ENCODE measurements at places on chromosomes 7 and 10. TPM values are rescaled to one million over a fixed set of nuclear protein-coding genes. Genes with fewer than 3 reads are reported as not detected.

SORCS3 gene
- total RNA-seq: 0.16 TPM

PTPN20 gene
- total RNA-seq: 5.2 TPM

CTTNBP2 gene
- total RNA-seq: 2.2 TPM

ANKMY2 gene
- 8.9 TPM for total RNA-seq

DNA sequence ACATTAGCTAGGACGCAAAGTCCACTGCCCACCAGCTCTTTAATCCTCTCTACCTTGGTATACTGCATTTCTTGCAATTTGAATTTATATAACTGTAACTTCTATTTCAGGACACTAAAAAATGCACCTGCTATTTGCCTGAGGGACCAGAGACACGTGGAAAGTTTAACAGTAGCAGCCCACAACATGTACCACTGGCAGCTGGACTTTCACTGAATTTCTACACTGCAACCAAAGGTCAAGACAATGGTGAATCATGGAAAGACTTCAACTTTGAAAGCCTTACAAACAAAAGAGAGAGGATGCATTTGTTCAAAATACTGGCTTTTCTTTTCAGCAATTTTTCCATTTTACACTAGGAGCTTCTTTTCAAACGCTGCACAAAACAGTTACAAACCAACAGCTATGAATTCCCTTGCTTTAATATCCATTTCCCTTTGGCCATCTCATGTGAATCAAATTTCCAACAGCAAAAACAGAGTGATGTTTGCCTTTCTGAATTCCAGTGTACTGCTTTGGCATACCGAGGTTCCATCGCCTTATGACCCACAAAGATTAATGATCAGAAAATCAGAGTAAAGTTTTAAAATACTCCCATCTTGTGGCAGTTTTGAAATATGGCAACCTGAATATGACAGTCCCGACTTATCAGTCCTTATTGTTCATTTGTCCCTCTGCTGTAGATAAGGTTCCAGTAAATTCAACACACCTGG lies 29.9 kb upstream of the HNRNPH3 start:
- H3K4me1 ChIP-seq: no peaks in the 10 kb centered on the region
- no peak for DNase-seq
- H3K4me3 ChIP-seq: no peak overlapping the region
- no peak overlapping the region for H3K27ac ChIP-seq
- H3K27me3 ChIP-seq: no peaks in the 10 kb centered on the region
- H3K36me3 ChIP-seq: no peaks in the 10 kb centered on the region

- H3K4me3 ChIP-seq: no peak overlapping the region
- H3K4me1 ChIP-seq: no peaks in the 10 kb centered on the region
- H3K27me3 ChIP-seq: no peaks in the 10 kb centered on the region
- no peak overlapping the region for H3K27ac ChIP-seq
These were observed 109.2 kb downstream of the CTTNBP2 start for GRCh38 chr7:117764031-117764430.

- no peak for DNase-seq
- H3K4me3 ChIP-seq: no peak overlapping the region
- no peak overlapping the region for H3K27ac ChIP-seq
- H3K27me3 ChIP-seq: no peaks in the 10 kb centered on the region
- no peaks in the 10 kb centered on the region for H3K4me1 ChIP-seq
These were observed 298.6 kb upstream of the MTPN start for GRCh38 chr7:136275794-136276193.

DNA sequence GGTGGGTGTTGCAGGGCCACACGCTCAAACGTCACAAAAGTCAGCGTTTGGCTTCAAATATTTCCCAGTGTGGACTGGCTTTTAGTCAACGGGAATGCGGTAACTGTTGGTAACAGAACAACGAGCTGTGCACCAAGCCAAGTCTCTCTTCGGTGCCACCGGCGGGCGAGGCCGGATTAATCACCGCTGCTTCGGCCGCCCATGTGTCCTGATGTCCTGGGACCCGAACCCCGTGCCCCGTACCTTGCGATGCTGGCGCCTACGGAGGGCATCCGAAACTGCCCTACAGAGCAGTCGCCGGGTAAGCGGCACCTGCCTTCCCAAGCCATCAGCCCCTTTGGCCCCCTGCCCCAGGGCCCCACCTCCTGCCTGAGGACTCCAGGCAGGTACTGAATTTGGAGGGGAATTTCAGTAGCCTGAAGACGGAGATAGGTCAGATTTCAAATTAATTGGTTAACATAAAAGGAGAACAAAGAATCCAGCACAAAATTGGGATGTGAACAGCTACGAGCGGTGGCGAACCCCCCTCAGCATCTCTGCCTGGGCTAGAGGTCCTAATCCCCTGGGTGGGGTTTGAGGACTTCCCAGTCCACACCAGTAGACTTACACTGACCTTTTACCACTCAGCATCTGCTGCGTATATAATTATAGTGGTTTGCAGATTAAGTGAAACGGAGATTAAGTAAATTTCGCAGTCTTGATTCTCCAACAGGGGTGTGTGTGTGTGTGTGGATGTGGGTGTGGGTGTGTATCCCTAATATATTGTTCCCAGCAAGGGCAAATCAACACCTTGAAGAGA lies at the start of gene LRRC72:
LRRC72 (plus strand) TSS at position 84 of the 799 bp plus-strand sequence; CDS start at position 212, 128 bp downstream.
- DNase-seq: no peak
- H3K4me3 ChIP-seq: no peak within 1 kb of the TSS
- H3K36me3 ChIP-seq: no peaks in the 10 kb centered on the region
- H3K27ac ChIP-seq: no peak within 1 kb of the TSS

GRCh38 chr10:72069751-72070526 lies 18.4 kb downstream of the SPOCK2 start:
- no peaks in the 10 kb centered on the region for H3K4me1 ChIP-seq
- no peak overlapping the region for H3K4me3 ChIP-seq
- H3K27me3 ChIP-seq: no peaks in the 10 kb centered on the region
- no peak overlapping the region for H3K27ac ChIP-seq

GRCh38 chr10:98246911-98247805 lies 20.8 kb downstream of the LOXL4 start:
- H3K4me3 ChIP-seq: no peak overlapping the region
- H3K27ac ChIP-seq: peak overlapping the region; percentile 28
- peaks cover 7% of the 10 kb centered on the region for H3K4me1 ChIP-seq
- no peak for DNase-seq
- H3K27me3 ChIP-seq: no peaks in the 10 kb centered on the region
- peaks cover 56% of the 10 kb centered on the region for H3K36me3 ChIP-seq
